ENCODE measurements at places on chromosomes 6 and 20. TPM values are rescaled to one million over a fixed set of nuclear protein-coding genes. Genes with fewer than 3 reads are reported as not detected.

DNA sequence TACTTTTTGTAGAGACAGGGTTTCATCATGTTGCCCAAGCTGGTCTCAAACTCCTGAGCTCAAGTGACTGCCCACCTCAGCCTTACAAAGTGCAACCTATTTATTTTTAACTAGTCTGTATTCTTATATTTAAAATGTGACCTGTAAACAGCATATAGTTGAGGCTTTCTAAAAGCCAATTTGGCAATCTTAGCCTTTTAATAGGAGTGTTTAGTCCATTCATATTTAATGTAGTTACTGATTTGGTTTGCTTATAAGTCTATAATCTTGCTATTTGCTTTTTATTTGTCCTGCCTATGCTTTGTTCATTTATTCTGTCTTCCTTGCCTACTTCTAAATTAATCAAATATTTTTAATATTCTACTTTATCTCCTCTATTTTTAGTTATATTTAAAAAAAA, 15.0 kb upstream of the SOX4 start:
- no peak for ATAC-seq

DNA sequence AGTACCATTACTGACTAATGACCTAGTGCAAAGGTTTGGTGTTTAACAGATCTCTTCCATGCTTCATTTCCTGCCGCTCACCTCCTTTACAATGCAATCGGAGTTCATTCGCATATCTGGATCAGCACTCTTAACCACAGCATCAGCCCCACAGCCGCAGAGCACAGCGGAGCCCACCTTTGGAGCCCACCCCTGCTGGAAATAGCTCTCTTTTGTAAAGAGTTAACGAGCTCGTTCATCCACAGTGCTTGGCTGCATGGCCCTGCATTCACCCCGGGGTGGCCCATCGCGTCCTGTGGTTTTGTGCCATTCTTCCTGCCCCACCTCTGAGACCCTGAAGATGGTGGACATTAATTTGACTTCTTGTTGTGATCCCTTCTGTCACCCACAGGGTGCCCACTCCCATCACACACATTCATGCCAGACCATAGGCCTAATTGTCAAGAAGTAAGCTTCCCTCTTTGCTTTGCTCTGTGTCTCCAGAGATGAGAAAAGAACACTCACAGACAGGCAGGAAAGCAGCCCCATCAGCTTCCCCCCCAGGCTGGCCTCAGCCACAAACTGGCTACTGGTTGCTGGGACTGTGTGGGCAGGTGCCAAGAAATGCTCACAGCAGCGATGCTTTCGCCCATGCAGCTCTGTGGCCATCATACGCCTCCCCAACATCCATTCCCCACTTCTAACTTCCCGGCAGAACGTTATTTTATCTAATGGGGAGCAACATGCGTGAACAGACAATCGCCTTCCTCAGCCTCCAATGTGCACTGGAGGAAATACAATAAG, 167.0 kb downstream of the LRFN2 start:
- ATAC-seq = no peak

DNA sequence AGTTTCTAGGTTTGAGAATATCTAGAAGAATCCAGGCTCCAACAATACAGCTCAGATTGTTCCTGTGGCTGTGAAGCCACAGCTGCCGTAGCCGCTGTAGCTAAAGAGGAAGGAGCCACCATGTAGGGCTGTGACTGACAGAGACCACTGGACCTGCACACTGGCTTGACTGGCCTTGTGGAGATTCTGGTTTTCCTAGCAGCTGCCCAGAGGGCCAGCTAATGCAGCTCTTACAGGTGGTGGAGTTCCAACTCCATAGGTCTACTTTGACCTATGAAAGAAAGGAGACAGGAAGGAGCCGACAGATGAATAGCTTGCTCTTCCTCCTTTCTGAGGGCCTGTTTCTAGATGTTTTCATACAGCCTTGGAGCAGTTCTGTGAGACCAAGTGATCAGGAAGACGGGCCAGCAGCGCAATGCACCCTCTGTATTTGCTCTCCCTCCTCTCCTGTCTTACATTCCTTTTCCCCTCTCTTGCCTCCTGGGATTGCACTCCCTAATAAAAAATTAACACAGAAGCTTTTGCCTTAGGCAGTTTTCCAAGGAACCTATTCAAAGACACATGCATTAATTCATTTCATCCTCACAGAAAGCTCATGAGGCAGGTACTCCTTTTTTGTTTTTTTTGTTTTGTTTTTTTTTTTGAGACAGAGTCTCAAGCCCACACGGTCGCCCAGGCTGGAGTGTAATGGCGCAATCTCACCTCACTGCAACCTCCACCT, 51.8 kb upstream of the MYB start:
- no peak for ATAC-seq

DNA sequence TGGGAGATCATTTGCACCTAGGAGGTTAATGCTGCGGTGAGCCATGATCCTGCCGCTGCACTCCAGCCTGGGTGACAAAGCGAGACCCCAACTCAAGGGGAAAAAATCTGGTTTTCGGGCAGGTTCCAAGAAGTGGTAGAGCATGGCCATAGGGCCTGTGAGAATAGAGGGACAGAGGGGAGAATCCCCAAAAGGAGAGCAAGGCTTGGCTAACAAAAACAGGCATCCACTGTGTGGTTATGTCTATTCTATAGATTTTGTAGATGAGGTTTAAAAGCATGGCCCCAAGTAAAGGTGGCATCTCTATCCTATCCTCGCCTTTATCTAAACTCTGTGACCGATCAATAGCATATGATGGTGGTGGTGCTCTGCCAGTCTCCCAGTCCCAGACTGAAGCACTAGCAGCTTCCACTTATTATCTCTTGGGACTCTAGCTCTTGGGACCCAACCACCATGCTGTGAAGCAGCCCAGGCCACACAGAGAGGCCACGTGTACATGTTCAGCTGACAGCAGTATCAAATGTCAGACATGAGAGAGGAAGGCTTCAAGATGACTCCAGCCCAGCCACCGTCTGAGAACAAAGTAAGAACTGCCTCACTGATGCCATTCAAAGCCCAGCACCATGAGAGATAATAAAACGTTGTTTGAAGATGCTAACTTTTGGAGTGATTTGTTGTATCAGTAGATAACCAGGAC, 27.7 kb downstream of the EIF2S2 start:
- no peak for ATAC-seq

GRCh38 chr20:8310618-8311017, 178.6 kb downstream of the PLCB1 start:
- ATAC-seq = no peak

DNA sequence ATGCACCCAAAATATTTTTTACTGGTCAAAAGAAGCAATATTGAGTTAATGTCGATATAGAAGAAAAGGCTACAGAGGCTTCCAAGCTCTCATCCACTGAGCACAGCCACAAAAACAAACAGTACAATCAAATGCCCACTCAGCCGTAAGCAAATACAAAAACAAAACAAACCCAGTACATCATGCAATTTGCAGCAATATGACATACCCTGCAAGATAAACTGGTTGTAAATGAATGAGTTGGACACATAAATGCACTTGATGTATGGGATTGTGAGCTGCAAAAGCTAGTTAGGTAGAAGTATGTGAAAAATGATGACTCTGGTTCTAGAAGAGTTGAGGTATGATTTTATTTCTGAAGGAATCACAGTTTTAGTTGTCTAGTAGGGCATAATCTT, 83.9 kb downstream of the SESN1 start:
- ATAC-seq = no peak

DNA sequence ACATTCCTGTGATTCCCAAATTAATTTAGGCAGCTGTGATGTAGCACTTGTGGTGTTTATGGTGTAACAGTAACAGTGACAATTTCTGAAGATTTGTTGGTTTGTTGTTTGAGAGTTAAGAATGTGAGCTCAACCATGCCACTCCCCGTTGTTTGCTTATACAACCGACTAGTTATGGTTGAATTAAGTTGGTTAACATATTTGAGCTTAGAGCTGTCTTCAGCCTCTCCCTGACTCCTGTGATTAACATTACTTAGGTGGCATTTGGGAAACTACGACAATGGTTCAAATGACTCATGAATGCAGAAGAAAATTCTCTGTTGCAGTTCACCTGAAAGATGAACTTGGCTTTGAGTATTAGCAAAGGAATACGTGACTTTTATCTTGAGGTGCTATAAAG, 35.9 kb upstream of the PRL start:
- ATAC-seq = no peak

GSTA1 gene
- not detected for total RNA-seq

CCN6 gene
- total RNA-seq = not detected
